ENCODE measurements at places on chromosomes 11 and 22.

GRCh38 chr22:27885977-27886842, 32.8 kb downstream of the PITPNB start:
- DNase-seq: no peak

- peak; percentile 31 for DNase-seq
Measured at GRCh38 chr11:118434553-118435289, 1.6 kb upstream of the KMT2A start.

- peak; percentile 55 for DNase-seq
Measured at GRCh38 chr11:121459413-121460017, 6.7 kb upstream of the SORL1-AS1 start.

- no peak for DNase-seq
Measured at GRCh38 chr11:74070723-74071492, 62.0 kb upstream of the UCP3 start.

GRCh38 chr11:58609723-58610122, 12.7 kb upstream of the CNTF start:
- DNase-seq: no peak

GRCh38 chr11:75313513-75314272, 37.8 kb downstream of the ARRB1 start:
- no peak for DNase-seq

GRCh38 chr11:8758619-8759169, 76.1 kb downstream of the RPL27A start:
- DNase-seq: no peak

- DNase-seq: no peak
Measured at GRCh38 chr11:13269775-13270174, 7.8 kb upstream of the BMAL1 start.

DNA sequence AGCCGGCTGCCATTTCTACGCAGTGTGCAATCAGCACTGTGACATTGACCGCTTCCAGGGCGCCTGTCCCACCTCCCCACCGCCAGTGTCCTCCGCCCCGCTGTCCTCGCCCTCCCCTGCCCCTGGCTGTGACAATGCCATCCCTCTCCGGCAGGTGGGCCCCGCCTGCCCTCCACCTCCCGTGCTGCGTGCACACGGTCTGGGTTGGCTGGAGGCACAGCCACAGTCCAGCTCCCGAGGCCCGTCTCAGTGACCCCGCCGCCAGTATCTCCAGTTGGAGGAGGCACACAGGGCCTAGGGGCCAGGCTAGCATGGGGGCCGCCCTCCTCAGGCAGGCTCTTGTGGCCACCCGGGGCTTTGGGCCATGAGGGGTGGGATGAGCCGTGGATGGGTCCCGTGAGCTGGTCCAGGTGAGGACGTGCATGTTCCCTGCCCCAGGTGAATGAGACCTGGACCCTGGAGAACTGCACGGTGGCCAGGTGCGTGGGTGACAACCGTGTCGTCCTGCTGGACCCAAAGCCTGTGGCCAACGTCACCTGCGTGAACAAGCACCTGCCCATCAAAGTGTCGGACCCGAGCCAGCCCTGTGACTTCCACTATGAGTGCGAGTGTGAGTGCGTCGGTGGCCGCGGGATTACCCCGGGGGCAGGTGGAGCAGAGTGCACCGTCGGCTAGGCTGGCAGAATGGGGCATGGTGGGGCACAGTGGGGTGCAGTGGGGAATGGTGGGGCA, 29.7 kb downstream of the MUC5B start:
- no peak for DNase-seq

GRCh38 chr11:95907476-95907875, 16.4 kb downstream of the MTMR2 start:
- DNase-seq: no peak

DNA sequence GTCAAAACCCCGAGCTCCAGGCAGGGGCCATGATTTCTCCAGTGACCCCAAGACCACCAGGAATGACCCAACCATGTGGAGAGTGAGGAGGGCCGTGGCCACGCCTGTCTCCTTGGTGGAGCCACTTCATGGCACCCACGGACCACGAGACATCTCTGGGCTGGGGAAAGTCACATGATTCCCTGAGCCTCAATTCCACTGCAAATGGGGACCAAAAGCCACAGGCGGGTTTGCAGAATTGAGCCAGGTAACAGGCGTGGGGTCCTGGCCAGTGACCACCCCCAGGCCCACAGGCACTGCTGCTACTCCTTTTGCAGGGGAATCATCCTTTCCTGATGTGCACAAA, 178.9 kb downstream of the CTTN start:
- DNase-seq: no peak

GRCh38 chr11:121889186-121889585, 226.8 kb downstream of the BLID start:
- DNase-seq: no peak

DNA sequence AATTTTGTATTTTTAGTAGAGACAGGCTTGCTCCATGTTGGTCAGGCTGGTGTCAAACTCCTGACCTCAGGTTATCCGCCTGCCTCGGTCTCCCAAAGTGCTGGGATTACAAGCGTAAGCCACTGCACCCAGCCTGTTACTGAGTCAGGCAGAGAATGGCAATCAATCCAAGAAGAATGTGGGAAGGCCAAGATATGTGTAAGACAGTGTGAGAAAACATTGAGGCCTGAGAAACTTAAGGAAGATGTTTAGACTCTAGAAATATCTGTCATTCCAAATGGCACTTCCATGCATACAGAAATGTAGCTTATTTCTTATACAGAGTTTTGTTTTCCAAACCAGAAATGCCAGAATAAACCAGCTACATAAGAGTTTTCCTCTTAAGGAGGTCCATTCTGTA, 248.5 kb downstream of the ETS1 start:
- DNase-seq: no peak

GRCh38 chr11:105673089-105673488, 63.2 kb downstream of the GRIA4 start:
- no peak for DNase-seq

DNA sequence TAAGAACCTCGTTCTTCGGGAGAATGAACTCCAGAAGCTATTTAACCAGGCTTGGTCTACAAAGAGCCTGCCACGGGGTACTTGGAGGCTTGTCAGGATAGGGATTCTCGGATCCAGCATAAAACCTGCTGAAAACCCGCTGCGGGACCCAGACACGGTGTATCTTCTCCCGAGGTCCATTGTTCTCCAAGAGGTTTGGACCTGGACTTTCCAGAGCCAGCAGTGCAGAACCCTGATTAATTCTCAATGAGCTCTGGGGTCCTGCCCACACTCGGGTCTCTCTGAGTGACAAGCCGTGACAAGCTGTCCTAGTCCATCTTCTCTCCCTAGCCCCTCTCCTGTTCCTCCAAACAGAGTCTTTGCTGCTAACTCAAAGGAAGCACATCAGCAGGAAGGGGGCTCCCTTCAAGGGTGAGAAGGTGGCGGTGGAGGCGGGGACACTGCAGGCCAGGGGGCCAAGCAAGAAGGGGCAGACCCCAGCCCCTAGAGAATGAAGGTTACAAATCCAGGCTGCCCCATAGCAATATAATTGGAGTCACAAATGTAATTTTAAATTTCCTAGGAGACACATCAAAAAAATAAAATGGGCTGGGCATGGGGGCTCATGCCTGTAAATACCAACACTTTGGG, 12.2 kb downstream of the SHANK2 start:
- no peak for DNase-seq

- no peak for DNase-seq
Measured at GRCh38 chr11:124669193-124669592, 4.3 kb downstream of the SIAE start.

- no peak for DNase-seq
Measured at GRCh38 chr11:130144861-130145281, 14.7 kb upstream of the ST14 start.

- no peak for DNase-seq
Measured at GRCh38 chr22:37027556-37027955, 8.0 kb downstream of the MPST start.

DNA sequence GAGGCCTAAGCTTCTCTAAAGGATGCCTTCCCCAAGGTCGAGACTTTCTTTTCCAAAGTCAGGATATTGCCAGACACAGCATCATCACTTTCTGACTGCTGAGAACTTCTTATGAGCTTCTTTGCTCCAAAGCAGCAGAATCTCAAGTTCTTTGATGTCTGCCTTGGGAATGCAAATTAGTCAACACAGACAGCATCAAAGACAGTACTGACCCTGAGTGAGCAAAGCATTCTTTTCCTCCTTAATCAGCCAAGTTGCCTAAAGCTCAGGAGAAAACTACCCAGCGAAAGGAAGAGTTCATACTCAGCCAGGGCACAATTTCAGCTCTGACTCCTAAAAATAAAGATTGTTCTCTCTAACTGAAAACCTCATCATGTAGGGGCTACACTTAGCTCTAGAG, 98.0 kb downstream of the SLC36A4 start:
- no peak for DNase-seq

DNA sequence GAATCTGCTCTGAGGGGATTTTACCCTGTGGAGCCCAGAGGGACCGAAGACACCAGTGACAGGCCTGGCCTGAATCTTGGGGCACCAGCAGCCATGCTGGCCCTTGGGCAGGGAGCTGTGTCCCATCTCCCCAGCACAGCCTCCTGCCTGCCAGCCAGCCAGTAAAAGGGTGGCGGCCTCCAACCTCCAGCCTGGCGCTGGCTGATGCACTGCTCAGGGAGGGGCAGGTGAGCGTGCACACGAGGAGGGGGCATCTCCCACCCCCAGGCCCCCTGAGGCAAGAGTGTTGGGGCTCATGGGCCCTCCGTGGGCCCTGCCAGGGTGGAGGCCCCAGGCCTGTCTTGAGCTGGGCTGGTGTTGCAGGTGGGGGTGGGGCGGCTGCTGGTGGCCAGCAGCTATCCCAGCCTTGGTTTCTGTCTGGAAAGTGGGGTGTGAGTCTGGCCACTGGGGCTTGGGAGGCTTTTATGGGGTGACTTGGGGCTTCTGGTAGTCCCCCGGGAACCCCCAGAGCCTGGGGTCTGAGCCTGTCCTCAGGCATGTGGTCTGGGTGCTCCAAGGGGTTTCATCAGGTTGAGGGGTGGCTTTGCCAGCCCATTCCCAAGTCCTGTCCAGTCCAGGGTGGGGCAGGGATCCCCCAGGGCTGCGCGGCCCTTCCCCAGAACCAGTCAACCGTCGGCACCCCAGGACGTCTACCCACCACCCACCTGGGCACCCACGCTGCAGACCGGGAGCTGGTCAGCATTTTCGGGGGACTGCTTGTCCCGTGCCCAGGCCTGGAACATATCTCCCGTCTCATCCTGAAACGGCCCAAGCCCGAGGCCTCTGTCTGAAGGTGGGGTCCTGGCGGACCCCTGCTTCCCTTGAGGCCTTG, 17.8 kb downstream of the TSPAN4 start:
- no peak for DNase-seq

DNA sequence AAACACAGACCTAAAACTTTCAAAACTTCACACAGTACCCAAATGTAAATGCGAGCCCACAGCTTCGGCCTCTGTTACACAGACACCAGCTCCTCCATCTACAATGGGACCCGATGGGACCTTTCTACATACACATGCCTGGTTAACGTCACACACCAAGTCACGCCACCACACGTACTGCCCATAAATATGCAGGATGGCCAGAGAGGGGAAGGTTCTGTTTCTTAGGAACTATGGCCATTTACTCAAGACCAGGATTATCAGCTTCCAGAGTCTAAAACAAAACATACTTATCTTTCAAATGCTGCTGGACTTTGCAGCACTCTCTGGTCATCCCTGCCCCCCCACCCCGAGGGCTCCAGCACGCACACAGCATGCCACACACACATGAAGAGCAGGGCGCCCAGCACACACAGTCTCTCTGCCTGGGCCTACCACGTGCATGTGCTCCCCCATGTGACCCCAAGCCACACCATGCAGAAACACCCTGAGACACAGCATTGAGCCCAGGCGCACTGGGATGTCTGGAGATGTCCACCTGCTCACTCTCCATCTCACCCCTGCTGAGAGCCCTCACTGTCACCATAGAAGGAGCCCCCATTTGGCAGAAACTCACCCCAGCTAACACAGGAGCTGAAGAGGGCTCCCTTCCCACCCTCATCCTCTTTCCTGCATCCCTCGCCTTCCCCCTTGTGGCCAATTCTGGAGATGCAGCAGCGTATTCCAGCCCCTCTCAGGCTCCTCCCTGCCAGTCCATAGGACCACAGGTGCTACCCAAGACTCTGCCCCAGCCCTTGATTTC, 61.8 kb downstream of the SLC22A12 start:
- DNase-seq: peak; percentile 44

GRCh38 chr22:35792506-35792905, 74.8 kb downstream of the APOL5 start:
- DNase-seq: no peak

- DNase-seq: peak; percentile 84
Measured at GRCh38 chr22:37242395-37242918, 1.6 kb downstream of the RAC2 start.

- DNase-seq: no peak
Measured at GRCh38 chr11:12098601-12099000, 11.8 kb upstream of the MICAL2 start.

DNA sequence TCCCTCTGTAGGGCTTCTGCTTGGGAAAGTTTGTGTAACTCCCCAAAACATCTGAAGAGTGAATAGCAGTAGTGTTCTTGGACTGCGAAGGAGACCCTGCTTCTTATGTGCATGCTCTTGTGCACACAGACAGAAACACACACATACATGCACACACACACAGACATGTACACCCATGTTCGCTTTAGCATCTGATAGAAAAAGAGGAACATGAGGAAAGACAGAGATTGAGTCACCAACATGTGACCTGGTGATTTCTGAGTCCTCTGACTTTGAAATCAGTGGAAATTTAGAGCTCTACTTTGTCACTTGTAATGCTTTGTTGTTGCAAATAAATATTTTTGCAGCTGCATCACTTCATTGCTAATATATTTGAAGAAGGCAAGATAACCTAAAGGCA, 23.8 kb downstream of the CD44 start:
- DNase-seq: no peak

DNA sequence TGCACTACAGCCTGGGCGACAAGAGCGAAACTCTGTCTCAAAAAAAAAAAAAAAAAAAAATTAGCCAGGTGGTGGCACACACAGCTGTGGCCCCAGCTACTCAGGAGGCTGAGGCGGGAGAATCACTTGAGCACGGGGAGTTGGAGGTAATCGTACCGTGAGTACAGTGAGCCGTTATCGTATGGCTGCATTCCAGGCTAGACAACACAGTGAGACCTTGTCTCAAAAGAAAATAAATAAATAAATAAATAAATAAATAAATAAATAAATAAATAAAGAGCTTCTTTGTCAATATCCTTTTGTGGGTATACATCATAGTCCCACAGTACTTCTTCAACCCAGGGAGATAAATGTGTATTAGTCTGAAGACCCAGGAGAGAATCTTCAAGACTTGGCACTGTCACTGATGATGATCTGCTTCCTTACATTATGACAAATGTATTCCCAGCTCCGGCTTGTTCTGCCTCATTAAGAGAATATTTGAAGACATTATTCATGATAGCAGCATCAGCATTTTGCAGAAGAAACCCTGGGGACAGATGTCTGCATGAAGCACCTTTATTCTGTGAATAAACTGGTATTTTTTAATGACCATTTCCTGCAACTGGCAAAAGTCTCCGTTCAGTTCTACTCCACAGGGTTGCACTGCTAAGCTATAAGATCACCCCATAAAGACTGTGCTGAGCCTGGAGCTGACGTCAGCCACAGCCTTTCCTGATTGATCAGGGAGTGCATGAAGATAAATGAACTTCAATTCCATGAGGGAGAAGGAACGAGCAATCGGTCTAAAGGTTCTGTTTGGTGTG, 1.6 kb upstream of the ACY3 start:
- no peak for DNase-seq
